ENCODE measurements at places on chromosomes 3 and 15.

DNA sequence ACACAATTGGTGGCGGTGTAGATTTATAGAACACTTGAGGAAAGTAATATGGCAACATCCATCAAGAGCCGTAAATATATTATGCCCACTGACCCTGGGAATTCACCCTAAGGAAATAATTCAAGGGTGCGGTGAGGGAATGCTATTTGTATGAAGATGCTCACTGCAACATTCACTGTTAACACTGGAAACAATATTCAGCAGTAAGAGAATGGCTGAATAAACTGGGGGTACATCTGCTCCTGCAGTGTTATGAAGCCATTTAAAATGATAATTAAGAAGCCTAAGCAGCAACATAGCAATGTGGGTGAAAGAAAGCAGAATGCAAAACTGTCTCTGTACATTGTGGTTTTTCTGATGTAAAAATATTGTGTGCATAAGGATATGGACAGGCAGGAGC lies 87.6 kb downstream of the RAB11A start:
- DNase-seq: no peak

DNA sequence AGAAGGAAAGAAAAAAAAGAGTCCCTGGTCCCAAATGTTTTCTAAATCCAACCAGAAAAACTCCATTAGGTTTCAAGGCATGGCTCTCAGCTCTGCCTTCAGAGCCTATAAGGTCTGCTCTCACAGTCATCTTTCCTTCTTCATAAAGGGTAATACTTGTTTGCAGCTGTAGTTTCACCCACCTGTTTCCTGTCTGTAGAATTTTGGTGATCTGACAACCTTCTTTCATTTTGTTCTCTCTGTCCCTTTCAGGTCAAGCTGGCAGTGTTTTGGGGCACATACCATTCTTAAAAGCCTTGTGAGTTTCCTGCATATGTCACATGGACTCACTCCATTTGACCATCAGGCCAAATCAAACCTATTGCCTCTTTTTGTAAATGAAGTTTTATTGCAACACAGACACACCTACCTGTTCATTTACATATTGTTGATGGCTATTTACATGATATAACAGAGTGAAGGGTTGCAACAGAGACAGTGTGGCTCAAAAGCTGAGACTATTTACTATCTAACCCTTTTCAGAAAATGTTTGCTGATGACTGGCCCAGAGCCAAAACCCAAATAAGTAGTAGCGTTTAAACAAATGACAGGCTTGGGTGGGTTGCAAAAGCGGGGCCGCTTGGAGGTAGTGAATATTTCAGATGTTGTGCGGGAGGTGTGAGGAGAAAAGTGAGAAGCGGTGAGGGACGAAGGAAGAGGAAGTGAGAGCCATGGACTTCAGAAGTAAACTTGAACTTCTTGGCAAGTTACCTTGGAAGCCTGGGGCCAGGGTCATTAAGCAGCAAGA lies 292.7 kb upstream of the PROK2 start:
- no peak for DNase-seq

GRCh38 chr3:174547801-174548435 lies 311.2 kb upstream of the NAALADL2 start:
- no peak for DNase-seq

GRCh38 chr3:12854565-12854964 lies 13.2 kb upstream of the RPL32 start:
- no peak for DNase-seq

DNA sequence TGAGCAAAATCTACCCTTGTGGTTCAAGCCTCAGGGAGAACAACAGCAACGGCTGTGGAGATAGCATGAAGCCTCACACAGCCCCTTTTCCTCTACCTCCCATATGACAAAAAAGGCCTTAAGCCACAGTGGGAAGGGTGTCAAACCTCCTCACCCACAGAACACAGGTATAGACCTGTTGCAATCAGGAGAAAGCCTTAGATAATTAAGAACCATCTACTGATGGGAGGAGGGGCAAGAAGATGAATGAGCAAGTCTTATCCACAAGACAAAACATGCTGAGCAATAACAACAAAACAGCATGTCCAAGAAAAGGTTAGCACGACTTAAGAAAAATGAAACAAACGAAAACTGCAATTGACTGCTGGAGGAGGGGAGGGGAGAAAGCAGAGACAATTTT lies 272.9 kb upstream of the BCHE start:
- DNase-seq: no peak
